ENCODE measurements at places on chromosomes 1 and 21.

GRCh38 chr1:44624268-44624901 lies 49.9 kb downstream of the TMEM53 start:
- no peak for DNase-seq

DNA sequence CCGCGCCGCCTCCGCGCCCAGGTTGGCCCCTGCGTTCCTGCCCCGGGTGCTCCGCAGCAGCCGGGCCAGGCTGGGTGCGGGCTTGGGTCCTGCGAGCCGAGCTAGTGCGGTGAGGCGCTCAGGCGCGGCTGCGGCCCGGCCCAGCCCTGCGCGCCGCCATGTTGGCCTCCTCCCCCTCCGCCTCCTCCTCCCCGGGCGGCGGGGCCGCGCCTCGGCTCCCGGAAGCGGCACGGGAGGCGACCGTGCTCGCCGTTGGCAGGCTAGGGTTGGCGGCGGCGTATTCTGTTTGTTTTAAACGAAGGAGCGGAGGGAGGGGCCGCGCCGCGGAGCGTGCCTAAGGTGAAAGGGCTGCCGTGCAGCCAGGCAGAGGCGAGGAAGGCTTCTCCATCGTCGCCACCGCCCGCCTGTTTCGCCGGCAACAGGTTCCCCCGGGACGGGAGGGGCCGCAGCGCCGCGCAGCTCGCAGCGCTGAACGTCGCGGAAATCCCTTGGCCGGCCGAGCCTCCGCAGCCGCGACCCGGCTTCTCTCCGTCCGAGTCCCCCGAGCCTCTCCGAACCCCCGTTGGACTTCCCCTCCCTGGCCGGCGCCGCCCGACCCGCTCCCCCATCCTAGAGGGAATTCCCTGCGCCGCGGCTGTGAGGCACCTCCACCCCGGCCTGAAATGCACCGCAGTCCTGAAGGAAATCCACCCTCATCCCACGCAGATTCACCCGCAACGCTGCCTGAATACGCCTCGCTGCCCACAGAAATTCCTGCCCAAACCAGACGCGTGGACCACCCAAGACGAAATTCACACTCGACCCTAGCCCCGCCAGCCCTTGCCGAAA lies at the start of gene USP24:
TSS of gene USP24 (minus strand) at position 171 of the 828 bp plus-strand sequence. CDS start 251 bp downstream, outside the sequence.
- peak; percentile 81 for DNase-seq

- peak; percentile 81 for DNase-seq
These were observed at the start of gene MTX1 for GRCh38 chr1:155208541-155209311. MTX1 (plus strand) TSS chr1:155208695; CDS start chr1:155208805, 110 bp downstream.

- no peak for DNase-seq
These were observed 93.7 kb downstream of the CTH start for GRCh38 chr1:70504821-70505193.

DNA sequence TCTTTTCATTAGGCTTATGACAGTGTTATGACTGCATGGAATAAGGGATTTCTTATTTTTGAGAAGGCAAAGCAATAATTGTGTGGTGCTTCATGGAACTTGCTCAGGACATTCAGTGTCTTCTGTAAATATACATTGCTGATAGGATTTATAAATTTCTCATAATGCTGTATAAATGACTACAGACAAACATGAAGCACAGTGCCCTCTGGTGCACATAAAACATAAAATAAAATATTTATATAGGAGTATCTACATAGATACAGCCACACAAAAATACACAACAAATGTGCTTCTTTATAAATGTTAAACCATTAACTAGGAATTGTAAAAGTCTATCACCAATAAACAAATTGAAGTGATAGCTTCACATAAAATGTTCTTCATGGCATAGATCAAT lies 24.1 kb downstream of the BRINP3 start:
- DNase-seq, result peak; percentile 45

DNA sequence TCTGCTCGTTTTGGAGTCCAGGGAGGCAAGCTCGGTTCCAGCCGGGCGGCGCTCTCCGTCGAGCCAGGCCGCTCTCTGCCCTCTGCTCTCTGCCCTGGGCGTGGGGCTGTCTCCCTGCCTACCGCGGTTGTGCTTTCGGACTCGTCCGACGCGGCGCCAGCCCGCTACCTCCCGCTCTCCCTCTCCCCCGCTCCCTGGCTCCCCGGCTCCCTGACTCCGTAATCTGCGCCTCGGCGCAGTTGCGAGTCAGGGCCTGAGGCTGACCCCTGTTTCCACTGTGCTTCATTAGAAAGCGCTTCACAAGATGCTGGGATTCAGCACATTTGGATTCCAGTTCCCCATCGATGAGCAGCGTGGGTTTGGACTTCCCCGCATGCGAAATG lies 2.2 kb downstream of the SOX13 start:
- no peak for DNase-seq

GRCh38 chr1:158570480-158570879 lies at the start of gene OR6P1:
OR6P1 (minus strand) TSS chr1:158570580; CDS start chr1:158563604, 6,976 bp downstream.
- no peak for DNase-seq

Data from T47D (cell line).